Posterior cingulate gyrus (tissue), 11 donors: ENCODE measurements at places on chromosomes 7 and 10.

GRCh38 chr7:148485618-148486017 lies 104.9 kb upstream of the C7orf33 start:
- no peak for DNase-seq

- DNase-seq, result no peak
Measured at GRCh38 chr10:88901984-88902789, 22.1 kb downstream of the STAMBPL1 start.

DNA sequence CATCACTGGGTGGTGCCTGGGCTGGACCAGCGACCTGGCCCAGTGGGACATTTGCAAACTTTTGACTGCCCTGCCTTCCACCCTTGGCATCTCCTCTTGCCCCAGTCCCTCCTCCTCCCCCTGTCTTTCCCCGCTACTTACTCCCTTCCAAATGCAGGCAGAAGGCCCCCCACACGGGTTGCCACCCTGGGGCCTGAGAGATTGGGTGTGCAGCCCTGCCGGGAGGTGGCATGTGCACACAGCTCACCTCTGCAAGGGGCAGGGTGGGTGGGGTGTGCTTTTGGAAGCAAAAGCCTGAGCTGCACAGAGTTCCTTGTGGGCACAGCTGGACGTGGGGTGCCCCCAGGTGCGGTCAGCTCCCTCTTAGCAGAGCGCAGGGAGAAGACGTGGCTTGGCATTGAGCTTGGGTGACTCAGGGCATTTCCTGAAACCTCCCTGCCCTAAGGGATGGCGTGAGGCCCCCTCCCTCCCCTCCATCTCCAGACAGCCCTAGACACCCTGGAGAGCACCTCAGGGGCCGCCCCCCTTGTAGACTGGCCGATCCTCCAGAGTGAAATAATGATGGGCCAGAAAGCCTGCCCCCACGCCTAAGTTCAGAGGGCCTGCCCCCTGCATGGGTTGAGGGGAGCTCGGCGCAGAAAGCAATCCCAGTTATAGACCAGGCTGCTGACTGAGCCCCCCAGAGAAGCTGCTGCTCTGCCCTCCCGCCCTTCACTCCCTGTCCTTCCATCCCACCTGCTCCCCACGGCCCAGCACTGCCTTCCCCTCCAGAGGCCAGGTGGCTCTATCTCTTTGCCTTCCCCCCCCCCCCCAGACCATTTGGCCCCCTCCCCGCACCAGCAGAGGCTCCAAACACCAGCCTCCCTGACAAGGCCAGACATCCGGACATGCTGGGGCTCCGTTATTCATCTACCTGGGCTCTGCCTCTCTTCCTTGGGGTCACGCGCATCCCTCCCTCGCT lies 2.3 kb upstream of the SHH start:
- peak; percentile 64 for DNase-seq

DNA sequence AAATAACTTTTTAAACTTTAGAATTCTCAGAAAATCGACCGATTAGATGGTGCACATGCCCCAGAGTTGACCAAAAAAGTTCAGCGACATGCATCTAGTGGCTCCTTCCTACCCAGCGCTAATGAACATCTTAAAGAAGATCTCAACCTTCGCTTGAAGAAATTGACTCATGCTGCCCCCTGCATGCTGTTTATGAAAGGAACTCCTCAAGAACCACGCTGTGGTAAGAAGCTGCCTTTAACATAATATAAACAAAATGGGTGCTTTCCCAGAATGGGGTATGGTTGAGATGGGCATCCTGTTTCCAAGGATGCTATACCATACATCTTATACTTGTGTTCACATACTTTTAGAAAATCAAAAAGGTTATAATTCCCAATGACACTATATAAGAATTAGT lies 24.6 kb downstream of the GLRX3 start:
- DNase-seq, result no peak

DNA sequence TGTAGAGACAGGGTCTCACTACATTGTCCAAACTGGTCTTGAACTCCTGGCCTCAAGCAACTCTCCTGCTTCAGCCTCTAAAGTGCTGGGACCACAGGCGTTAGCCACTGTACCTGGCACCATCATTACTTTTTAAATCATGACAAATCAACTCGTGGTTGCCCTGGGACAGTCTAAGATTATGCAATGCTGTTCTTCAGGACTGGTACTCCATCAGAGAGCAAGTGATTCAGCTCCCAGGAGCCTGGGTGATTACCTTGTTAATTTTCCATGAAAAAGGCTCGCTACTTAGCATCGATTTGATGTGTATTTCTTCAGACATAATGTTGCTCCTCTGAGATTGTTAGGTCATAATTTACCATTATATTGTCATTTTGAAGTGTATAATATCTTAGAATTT lies 158.9 kb upstream of the STEAP4 start:
- no peak for DNase-seq

- DNase-seq, result no peak
Measured at GRCh38 chr10:49622426-49623425, 8.9 kb downstream of the CHAT start.

DNA sequence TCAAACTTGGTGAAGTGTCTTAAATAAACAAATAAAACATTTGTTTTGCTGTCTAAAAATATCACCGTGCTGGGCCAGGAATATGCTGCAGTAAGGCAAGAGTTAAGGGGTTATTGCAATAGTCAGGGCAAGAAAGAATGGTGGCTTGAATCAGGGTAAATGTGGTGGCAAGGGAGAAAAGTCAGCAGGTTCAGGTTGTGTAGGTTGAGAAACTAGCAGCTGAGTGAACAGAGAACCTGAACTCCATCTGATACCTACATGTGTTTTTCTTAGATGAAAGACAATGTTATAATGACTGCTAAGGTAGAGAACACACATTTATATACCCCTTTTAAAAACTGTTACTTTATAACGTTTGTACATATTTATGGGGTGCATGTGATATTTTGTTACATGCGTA lies 28.7 kb downstream of the OTUD1 start:
- no peak for DNase-seq

DNA sequence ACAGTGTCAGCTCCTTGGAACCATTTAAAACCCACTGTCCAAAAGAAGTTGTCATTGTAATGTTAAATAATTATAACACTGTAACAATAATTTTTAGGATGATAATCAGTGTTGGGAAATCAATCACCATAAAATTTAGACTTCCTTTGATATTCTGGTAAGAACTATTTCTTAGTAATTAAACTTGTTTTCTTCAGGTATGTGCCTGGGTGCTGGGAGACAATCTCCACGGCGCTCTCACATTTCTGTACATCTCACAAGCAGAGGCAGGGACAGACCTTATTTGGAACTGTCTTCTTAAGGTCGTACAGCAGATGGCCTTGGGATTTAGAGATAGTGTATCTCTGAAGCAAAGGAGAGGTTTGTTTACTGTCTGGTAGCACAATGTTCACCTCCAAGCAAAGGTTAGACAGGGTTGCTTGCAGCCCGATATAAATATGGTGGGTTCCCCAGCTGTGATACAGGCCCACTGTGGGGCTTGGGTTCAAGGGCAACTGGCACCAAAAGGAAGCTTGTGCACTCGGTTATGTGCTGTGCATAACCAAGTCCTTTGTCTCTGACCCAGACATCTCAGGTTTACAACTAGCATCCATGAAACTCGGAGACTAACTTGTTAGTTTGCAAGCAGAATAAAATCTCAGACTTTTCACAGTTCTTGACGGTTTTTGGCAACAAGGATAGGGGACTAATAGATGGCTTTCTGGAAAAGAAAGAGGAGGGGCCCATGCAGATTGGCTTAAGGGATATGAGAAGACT lies 125.5 kb downstream of the RNF32 start:
- DNase-seq, result no peak

DNA sequence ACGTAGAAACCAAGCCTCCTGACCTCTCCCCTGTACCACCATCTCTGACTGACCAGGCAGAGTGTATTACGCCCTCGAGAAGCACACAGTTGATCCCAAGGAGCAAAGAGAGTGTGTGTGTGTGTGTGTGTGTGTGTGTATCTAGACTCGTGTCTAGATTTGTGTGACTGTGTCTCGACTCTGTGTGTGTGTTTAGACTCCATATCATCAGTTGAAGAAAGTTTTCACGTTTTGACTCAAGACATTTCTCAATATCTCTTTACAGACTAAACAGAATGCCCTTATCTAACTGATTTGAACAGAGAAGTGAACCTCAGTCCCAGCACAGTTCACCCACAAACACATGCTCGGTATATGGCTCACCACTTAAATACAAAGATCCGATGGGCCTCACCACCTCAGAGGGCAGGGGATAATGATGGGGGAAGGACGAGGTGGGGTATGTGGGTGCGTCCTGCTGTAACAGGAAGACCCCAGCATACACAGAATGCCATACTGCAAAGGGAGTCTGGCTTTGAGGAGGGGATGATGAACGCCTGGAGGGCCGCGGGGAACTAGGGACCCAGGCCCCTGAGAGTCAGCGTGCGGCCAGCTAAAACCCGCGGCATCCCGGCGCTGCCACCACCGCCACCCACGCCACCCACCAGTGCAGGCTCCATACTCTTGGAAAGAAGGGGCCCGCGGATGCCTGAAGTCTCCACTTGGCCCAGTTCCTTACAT lies 780 bp downstream of the ALDH18A1 start:
- DNase-seq, result no peak

- no peak for DNase-seq
Measured at GRCh38 chr10:12521423-12521822, 172.1 kb downstream of the CAMK1D start.

- DNase-seq, result no peak
Measured at GRCh38 chr10:60453036-60453435, 63.4 kb upstream of the ANK3 start.

GRCh38 chr7:28332046-28332445 lies 80.3 kb upstream of the CREB5 start:
- DNase-seq, result no peak

DNA sequence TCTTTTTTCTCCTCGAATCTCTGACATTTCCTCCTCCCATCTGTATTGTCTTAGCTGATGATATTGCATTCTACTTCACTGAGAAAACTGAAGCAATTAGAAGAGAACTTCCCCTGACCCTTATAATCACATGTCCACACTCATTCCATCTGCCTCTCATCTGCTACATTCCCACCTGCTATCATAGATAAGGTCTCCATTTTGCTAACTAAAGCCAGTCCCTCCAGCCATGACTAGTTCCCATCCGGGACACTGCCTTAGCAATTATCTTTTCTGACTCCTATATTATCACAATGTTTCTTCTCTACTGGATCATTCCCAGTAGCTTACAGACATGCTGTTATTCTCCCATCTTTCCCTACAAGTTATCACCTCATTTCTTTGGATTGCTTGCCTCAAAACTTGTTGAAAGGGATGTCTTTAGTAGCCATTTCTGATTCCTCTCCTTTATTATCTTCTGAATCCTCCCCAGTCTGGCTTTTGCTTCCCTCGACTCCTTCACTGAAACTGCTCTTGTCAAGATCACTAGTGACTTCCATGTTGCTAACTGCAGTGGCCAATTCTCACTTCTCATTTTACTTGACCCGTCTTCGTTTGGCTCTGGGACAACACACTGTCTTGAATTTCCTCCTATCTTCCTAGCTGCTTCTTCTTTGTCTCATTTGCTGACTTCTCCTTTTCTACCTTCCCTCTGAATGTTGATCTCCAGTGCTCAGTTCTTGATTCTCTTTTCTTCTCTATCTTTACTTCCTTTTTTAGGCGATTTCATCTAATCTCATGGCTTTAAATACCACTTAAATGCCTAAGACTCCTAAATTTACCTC lies 35.9 kb downstream of the FZD1 start:
- DNase-seq, result no peak

GRCh38 chr7:97116308-97116707 lies 1.2 kb upstream of the SDHAF3 start:
- no peak for DNase-seq

DNA sequence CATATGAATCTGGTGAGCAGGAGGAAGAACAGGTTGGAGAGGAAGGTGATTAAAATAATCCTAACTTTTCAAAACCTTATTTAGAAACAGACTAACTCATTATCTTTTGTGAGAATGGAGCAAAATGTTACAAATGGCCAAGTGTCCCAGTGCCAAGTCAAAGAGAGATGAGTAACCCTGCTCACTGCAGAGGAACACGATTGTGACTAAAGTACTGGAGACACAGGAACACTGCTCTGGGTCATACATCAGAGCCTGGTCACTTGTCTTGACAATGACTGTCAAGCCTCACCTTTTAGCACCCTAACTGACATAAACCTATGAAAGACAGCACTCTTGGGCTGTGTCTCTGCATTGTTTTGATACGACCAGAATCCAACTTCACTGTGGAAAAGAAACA lies 108.8 kb downstream of the SGMS1 start:
- DNase-seq, result no peak

- DNase-seq, result no peak
Measured at GRCh38 chr7:85061456-85061855, 125.4 kb downstream of the SEMA3D start.

GRCh38 chr10:29007748-29008610 lies 280.9 kb upstream of the LYZL1 start:
- no peak for DNase-seq

GRCh38 chr10:83542774-83543411 lies 596.4 kb upstream of the GHITM start:
- DNase-seq, result no peak

- peak; percentile 67 for DNase-seq
Measured at GRCh38 chr10:109895095-109895818, 28.1 kb downstream of the XPNPEP1 start.

DNA sequence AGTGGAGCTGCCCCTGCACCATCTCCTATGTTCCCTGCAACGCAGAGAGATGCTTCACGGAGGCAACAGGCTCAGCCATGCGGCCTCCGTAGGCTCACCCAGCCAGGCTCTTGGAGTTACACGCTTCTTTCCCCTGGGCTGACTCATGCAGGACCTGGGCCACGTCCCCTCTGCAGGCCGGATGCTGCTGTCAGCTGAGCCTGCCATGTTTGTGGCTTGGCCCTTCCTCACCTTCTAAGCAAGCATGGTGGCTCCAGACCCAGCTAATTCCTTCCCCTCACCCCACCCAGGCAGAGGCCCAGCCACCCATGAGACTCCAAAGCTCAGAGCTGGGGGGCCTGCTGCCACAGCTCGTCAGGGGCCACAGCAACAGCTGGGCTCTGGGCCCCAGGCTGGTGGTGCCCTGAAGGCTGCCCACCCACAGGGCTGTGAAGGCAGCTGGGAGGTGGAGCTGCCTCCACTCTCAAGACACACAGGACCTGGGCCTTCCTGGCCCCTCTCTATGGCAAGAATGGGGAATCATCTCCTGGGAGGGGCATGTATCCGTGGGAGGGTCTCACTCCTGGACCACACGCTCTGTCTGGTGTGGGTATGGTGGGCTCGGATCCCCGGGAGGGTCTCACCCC lies 219.6 kb downstream of the ELFN1 start:
- no peak for DNase-seq

DNA sequence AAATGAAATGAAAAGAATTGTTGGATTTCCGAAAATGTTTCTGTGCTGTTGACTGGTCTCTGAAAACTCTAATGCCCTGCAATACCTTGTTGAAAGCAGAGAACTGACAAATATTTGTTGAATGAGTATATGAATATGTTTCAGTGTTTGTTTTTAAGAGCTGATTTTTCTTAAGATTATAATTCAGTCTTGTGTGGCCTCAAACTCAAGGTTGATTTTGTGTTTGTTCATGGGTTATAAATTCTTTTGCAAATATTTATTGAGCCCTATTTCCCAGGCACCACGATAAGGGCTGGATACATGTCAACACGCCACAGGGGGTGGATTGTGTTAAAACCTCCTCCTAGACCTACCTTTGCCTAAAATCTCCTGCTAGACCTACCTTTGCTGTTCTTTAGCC lies 203.9 kb upstream of the PLPP4 start:
- no peak for DNase-seq
